Upper lobe of left lung (tissue), 6 donors: ENCODE measurements at places on chromosomes 4 and X. TPM values are rescaled to one million over a fixed set of nuclear protein-coding genes. Genes with fewer than 3 reads are reported as not detected.

DUSP9 gene
- total RNA-seq, result not detected

DNA sequence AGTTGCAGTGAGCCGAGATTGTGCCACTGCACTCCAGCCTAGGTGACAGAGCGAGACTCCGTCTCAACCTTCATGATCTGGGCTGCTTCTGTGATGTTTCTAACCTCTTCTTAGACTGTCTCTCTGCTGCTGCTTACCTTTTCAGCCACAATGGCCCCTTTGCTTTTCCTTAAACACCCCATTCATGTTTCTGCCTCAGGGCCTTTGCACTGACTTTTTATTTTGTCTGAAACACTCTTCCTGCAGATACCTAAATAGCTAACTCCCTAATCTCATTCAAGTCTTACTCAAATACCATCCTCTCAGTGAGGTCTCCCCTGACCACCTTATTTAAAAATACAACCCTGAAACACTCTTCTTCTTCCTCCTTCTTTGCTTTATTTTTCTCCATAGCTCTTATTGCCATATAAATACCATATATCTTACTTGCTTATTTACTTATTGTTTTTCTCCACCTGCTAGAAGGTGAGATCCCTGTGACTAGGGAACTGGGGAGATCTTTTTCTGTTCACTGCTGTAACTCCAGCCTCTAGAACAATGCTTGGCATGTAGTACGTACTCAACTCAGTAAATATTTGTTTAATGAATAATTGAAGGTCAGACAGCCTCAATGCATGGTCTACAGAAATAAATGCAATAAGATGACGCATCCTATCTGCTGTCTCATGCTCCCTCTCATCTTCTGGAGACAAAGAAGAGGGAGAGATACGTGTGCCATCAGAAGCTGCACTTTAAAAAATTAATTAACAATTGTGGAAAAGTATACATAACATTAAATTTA, 43.8 kb upstream of the SETD7 start:
- no peaks in the 10 kb centered on the region for H3K4me1 ChIP-seq
- no peaks in the 10 kb centered on the region for H3K27me3 ChIP-seq
- no peak for DNase-seq
- H3K4me3 ChIP-seq, result no peak overlapping the region

DNA sequence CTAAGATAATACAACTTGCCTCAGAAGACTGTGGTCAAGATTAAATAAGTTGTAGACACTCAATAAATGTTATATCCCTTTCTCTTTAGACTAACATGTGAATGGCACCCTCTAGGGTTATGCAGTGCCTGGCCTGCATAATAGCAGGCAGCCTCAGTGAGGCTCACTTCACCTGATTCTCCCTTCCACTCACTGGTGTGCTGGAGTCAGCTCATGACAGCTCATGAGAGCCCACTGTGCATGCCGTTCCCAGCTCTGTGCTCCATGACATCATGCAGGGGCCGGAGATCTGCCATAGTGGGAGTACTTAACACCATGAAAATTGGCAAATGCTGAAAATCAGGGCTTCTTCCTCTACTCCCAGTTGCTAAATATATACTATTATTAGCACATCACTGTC, 64.5 kb downstream of the TEC start:
- H3K27me3 ChIP-seq, result no peaks in the 10 kb centered on the region
- no peak overlapping the region for H3K4me3 ChIP-seq
- H3K36me3 ChIP-seq, result no peaks in the 10 kb centered on the region
- H3K4me1 ChIP-seq, result no peaks in the 10 kb centered on the region
- H3K27ac ChIP-seq, result no peak overlapping the region
- no peak for DNase-seq

- H3K4me3 ChIP-seq, result no peak overlapping the region
- H3K27me3 ChIP-seq, result no peaks in the 10 kb centered on the region
- no peak for DNase-seq
- peaks cover 4% of the 10 kb centered on the region for H3K4me1 ChIP-seq
- no peaks in the 10 kb centered on the region for H3K36me3 ChIP-seq
These were observed 321.6 kb downstream of the ARHGAP10 start for GRCh38 chr4:148053298-148054003.

DNA sequence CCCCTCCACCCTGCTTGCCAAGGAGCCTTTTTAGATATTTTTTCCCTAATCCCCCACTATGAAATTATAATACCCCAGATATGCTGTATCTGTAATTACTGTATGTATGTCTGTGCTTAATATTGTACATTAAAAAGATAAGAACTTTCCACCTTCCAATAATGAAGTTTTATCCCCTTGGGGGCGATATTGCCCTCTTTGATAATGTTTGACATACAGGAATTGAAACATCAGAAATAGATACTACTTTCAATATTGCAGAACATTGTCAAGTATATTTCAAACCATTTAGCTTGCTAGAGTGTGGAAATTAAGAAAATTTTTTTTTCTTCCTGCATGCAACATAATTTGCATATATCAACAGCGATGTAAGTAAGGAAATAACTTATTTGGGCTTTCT, 58.9 kb downstream of the NAF1 start:
- no peaks in the 10 kb centered on the region for H3K27me3 ChIP-seq
- H3K36me3 ChIP-seq, result no peaks in the 10 kb centered on the region
- no peak overlapping the region for H3K4me3 ChIP-seq
- no peaks in the 10 kb centered on the region for H3K4me1 ChIP-seq

DNA sequence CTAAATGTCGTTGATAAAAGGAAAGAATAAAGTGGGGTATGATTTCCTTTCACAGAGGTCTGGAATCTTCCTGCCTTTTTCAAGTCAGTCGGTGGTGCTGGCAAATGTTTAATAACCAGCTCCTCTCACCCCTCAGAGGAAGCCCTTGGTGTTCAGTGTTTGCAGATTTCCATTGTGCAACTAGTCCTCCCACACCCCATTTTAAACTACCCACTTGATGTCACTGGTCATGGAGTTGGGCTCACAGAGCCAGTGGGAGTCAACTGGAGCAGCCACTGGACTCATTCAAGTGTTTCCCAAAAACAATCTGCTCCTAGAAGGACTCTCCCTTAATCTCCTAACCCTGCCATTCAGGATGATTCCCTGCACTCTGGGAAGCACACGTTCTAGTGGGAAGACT, 149.2 kb downstream of the PTTG2 start:
- peaks cover 13% of the 10 kb centered on the region for H3K4me1 ChIP-seq
- no peak overlapping the region for H3K4me3 ChIP-seq
- no peaks in the 10 kb centered on the region for H3K36me3 ChIP-seq
- H3K27ac ChIP-seq, result no peak overlapping the region
- no peak for DNase-seq

GRCh38 chr4:89434364-89434988, 126.9 kb upstream of the GPRIN3 start:
- no peak for DNase-seq
- no peaks in the 10 kb centered on the region for H3K27me3 ChIP-seq
- no peaks in the 10 kb centered on the region for H3K4me1 ChIP-seq
- H3K36me3 ChIP-seq, result no peaks in the 10 kb centered on the region
- no peak overlapping the region for H3K4me3 ChIP-seq
- no peak overlapping the region for H3K27ac ChIP-seq

- no peak overlapping the region for H3K4me3 ChIP-seq
- peaks cover 53% of the 10 kb centered on the region for H3K4me1 ChIP-seq
- peaks cover 48% of the 10 kb centered on the region for H3K36me3 ChIP-seq
- no peak overlapping the region for H3K27ac ChIP-seq
- H3K27me3 ChIP-seq, result no peaks in the 10 kb centered on the region
These were observed 7.4 kb downstream of the CTBP1 start for GRCh38 chr4:1241466-1241935.

DNA sequence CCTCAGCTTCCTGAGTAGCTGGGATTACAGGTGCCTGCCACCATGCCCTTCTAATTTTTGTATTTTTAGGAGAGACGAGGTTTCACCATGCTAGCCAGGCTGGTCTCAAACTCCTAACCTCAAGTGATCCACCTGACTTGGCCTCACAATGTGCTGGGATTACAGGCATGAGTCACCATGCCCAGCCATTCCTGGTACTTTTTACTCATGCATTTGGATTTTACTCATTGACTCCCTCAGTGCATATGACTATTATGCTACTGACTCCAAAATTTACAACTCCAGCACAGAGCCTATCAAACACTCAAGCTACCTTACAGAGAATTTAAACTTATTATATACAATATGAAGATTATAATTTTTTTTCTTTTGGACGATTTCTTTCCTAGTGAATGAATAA, 199.9 kb downstream of the CXXC4 start:
- no peak for DNase-seq
- H3K4me3 ChIP-seq, result no peak overlapping the region
- no peaks in the 10 kb centered on the region for H3K4me1 ChIP-seq
